Urinary bladder (tissue), 4 donors: ENCODE measurements at places on chromosomes 5 and 9. TPM values are rescaled to one million over a fixed set of nuclear protein-coding genes. Genes with fewer than 3 reads are reported as not detected.

DNA sequence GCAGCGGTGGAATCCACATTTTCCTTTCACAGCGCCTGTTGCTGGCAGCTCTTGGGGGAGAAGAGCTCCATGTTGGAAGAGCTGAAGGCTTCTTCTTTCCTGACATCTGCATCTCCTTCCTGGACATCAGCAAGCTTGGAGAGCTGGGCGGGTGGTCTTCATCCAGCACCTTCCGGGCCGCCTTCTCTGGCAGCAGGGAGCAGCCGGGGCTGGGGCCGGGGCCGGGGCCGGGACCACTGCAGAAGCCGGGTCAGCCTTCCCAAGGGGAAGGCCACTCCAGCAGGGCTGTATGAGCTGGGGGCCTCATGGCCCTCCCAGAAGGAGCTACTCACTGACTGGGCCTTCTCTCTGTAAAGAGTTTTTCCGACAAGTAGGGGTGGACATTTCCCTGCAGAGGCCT, 787.5 kb downstream of the TLE4 start:
- no peak for DNase-seq

GRCh38 chr5:6202149-6202967, 176.0 kb downstream of the MED10 start:
- DNase-seq = no peak

GRCh38 chr5:58641533-58641932, 58.7 kb downstream of the RAB3C start:
- DNase-seq = no peak

DNA sequence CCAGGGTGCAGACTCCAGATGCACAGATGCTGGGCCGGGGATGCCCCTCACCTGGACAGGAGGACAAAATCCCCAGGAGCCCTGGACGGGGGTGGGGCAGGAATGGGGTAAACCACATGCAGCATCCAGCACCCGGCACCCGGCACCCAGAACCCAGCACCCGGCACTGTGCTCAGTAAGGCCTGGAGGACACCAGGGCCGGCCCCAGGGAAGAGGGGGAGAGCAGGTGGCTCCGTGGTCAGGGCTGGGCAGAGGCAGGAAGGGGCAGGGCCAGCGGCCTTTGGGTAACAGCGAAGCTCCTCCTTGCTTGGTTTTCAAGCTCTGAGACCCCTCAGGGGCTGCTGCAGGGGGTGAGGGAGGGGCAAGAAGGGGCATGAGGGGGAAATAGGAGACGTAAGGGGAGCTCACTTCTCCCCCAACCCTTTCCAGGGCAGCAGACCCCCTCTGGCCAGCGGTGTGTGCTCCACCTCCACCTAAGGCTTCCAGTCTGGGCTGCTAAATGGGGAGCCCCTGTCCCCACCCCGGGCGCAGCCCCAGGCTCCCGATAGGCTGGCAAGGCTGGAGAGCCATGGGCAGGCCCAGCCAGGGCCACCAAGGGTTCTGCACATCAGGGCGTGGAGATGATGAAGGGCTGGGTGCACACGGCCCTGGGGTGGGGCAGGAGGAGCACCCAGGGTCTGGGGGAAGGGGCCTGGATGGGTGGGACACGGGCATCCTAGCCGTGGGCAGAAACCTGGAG, 17.8 kb upstream of the SLC6A19 start:
- DNase-seq = no peak

DNA sequence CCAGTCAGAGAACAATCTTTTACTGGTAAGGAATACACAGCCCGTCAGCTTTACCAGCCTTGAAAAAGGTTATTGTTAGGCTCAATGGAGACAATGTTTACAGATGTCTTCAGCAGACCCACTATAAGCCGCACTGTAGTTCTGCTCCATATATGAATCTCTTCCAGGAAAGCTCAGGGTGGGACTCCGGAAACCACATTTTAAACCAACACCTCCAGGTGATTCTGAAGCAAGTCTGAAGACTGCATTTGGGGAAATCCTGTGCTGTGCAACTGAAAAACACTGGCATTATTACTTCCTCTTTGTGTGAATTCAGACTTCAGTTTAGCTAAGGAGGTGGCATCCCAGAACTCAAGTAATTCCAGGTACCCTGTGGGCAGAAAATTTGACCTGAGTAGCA, 3.5 kb downstream of the GZMK start:
- DNase-seq = no peak

- DNase-seq = no peak
Observed at GRCh38 chr9:81685763-81686613, 3.4 kb downstream of the TLE1 start.

The DOCK8 gene
- total RNA-seq = 12.5 TPM

The P4HA2 gene
- total RNA-seq = 102 TPM

The NUTM2F gene
- total RNA-seq = not detected

The FOXD4L6 gene
- total RNA-seq = not detected

The KCNT1 gene
- 0.58 TPM for total RNA-seq

The GMCL2 gene
- total RNA-seq = 0.16 TPM
